Natural killer cell treated with Interleukin-12 subunit alpha and Interleukin-12 subunit beta and Interleukin-15 and Interleukin-18, amount 100 ng/mL, for 72 hours (primary cell): ENCODE measurements at places on chromosomes 16 and 17. TPM values are rescaled to one million over a fixed set of nuclear protein-coding genes. Genes with fewer than 3 reads are reported as not detected.

- no peaks in the 10 kb centered on the region for H3K36me3 ChIP-seq
- H3K27me3 ChIP-seq: no peaks in the 10 kb centered on the region
- no peak for DNase-seq
- no peak overlapping the region for H3K4me3 ChIP-seq
- peaks cover 6% of the 10 kb centered on the region for H3K4me1 ChIP-seq
Measured at GRCh38 chr17:42027590-42027889, 7.7 kb downstream of the NKIRAS2 start.

- H3K27ac ChIP-seq: no peak overlapping the region
- no peaks in the 10 kb centered on the region for H3K27me3 ChIP-seq
- H3K4me3 ChIP-seq: no peak overlapping the region
- H3K36me3 ChIP-seq: no peaks in the 10 kb centered on the region
Measured at GRCh38 chr17:9285602-9286427, 264.5 kb downstream of the NTN1 start.

GRCh38 chr16:70576431-70577255, 53.0 kb downstream of the SF3B3 start:
- no peaks in the 10 kb centered on the region for H3K27me3 ChIP-seq
- peak overlapping the region; percentile 0 for H3K27ac ChIP-seq
- peaks cover 19% of the 10 kb centered on the region for H3K36me3 ChIP-seq
- no peak for DNase-seq
- no peak overlapping the region for H3K4me3 ChIP-seq

- no peak overlapping the region for H3K4me3 ChIP-seq
- peaks cover 5% of the 10 kb centered on the region for H3K4me1 ChIP-seq
- H3K27ac ChIP-seq: no peak overlapping the region
- peaks cover 34% of the 10 kb centered on the region for H3K36me3 ChIP-seq
Measured at GRCh38 chr17:42333053-42333452, 44.8 kb downstream of the STAT5A start.

GRCh38 chr17:1720856-1721386, 3.6 kb upstream of the WDR81 start:
- no peak overlapping the region for H3K4me3 ChIP-seq
- peak; percentile 77 for DNase-seq
- no peak overlapping the region for H3K27ac ChIP-seq

GRCh38 chr17:81727324-81728031, 15.4 kb downstream of the SLC25A10 start:
- no peak overlapping the region for H3K27ac ChIP-seq
- no peaks in the 10 kb centered on the region for H3K36me3 ChIP-seq
- no peaks in the 10 kb centered on the region for H3K4me1 ChIP-seq
- DNase-seq: no peak

GRCh38 chr16:31081428-31082351, 7.1 kb downstream of the PRSS53 start:
- H3K27me3 ChIP-seq: no peaks in the 10 kb centered on the region
- peaks cover 25% of the 10 kb centered on the region for H3K4me1 ChIP-seq
- DNase-seq: no peak
- no peaks in the 10 kb centered on the region for H3K36me3 ChIP-seq
- no peak overlapping the region for H3K4me3 ChIP-seq

GRCh38 chr16:69929480-69929879, 21.7 kb upstream of the CLEC18A start:
- no peak for DNase-seq
- H3K27ac ChIP-seq: no peak overlapping the region
- H3K27me3 ChIP-seq: no peaks in the 10 kb centered on the region
- no peak overlapping the region for H3K4me3 ChIP-seq
- H3K4me1 ChIP-seq: no peaks in the 10 kb centered on the region
- H3K36me3 ChIP-seq: no peaks in the 10 kb centered on the region

DNA sequence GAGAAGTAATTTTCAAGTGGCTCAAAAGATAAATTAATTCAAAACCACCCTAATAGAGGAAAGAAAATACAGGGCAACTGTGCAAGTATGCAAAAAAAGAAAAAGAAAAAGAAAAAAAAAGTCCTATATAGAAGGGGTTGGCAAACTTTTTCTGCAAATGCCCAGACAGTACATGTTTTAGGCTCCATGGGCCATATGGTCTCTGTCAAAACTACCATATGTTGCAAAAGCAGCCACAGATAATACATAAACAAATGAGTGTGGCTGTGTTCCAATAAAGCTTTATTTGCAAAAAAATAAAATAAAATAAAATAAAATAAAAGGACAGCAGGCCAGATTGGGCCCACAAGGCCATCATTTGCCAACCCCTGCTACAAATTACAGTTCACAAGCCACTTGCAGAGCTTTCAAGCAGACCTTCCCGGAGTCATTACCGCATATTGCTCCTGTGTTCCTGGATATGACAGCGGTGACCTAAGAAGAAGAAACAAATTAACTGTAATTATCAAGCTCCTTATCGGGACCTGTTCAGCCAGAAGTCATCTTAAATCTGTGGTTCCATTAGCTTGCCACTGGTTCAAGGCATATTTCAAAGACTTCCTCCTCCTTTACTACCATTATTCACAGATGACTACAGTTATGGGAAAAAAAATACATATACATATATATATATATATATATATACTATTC, 15.9 kb downstream of the ZC3H7A start:
- H3K4me1 ChIP-seq: peaks cover 41% of the 10 kb centered on the region
- no peaks in the 10 kb centered on the region for H3K27me3 ChIP-seq

GRCh38 chr17:29008591-29008990, 2.8 kb upstream of the SEZ6 start:
- DNase-seq: no peak
- H3K27ac ChIP-seq: no peak overlapping the region
- peaks cover 40% of the 10 kb centered on the region for H3K27me3 ChIP-seq
- H3K4me1 ChIP-seq: no peaks in the 10 kb centered on the region

- no peak overlapping the region for H3K4me3 ChIP-seq
- DNase-seq: no peak
- no peak overlapping the region for H3K27ac ChIP-seq
- no peaks in the 10 kb centered on the region for H3K36me3 ChIP-seq
Measured at GRCh38 chr17:80248894-80249710, 11.6 kb upstream of the RNF213 start.

DNA sequence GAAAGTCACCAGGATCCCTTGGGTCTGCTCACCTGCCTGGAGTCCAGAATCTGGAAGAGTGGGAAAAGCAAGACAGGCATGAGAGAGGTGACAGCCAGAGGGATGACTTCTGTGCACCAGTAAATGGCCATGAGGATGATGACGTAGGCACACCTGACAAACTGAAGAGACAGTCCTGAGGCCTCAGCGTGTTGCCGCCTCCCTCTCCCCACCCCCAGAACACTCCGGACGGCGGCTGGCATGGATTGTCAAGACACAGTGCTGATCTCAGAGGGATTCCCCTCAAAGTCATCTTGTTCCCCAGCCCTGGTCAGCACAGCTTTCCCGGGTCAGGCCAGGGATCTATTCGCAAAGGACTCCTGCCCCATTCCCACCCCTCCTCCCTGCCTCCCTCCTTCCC, 6.2 kb downstream of the SLC13A5 start:
- H3K27me3 ChIP-seq: peaks cover 38% of the 10 kb centered on the region
- H3K36me3 ChIP-seq: no peaks in the 10 kb centered on the region
- DNase-seq: no peak
- no peak overlapping the region for H3K27ac ChIP-seq
- H3K4me1 ChIP-seq: peaks cover 4% of the 10 kb centered on the region

KRT36 gene
- not detected for total RNA-seq

ZP2 gene
- not detected for total RNA-seq

CHST6 gene
- total RNA-seq: not detected

SLFN12 gene
- total RNA-seq: 60.4 TPM

NPEPPS gene
- 125 TPM for total RNA-seq

NOD2 gene
- 3.7 TPM for total RNA-seq

RSKR gene
- total RNA-seq: 34.4 TPM
